Regular cardiac myocyte (primary cell): ENCODE measurements at places on chromosomes 16 and 17. TPM values are rescaled to one million over a fixed set of nuclear protein-coding genes. Genes with fewer than 3 reads are reported as not detected.

TMEM238L gene
- not detected in 2 replicates for total RNA-seq

HOXB2 gene
- total RNA-seq, result 3.1 and 6.5 TPM in 2 replicates

OR1E1 gene
- not detected in 2 replicates for total RNA-seq

FN3KRP gene
- 12.7 and 35.7 TPM in 2 replicates for total RNA-seq

NHERF1 gene
- 3.4 and 10.7 TPM in 2 replicates for total RNA-seq

SHISA6 gene
- total RNA-seq, result under 0.01 TPM in 1 of 2 replicates, not detected in the other

ITGB4 gene
- under 0.01 and 0.38 TPM in 2 replicates for total RNA-seq

MLKL gene
- total RNA-seq, result 11.6 and 25.9 TPM in 2 replicates

ZNF205 gene
- total RNA-seq, result 12.5 and 13.8 TPM in 2 replicates

B4GALNT2 gene
- total RNA-seq, result under 0.01 and 0.77 TPM in 2 replicates

ITGA2B gene
- 0.56 TPM in 1 of 2 replicates, not detected in the other for total RNA-seq

TAT gene
- not detected in 2 replicates for total RNA-seq

SLC12A3 gene
- total RNA-seq, result not detected in 2 replicates

CALB2 gene
- total RNA-seq, result 0.38 and 1.7 TPM in 2 replicates

OR4D1 gene
- not detected in 2 replicates for total RNA-seq

ASGR2 gene
- total RNA-seq, result not detected in 2 replicates

BCAS3 gene
- total RNA-seq, result 13.8 and 17.2 TPM in 2 replicates

IRX6 gene
- not detected in 2 replicates for total RNA-seq

FBXL16 gene
- total RNA-seq, result under 0.01 TPM in 2 replicates

P2RX5 gene
- 2.7 and 3.4 TPM in 2 replicates for total RNA-seq

AHSP gene
- not detected in 2 replicates for total RNA-seq

KRTAP4-9 gene
- total RNA-seq, result not detected in 2 replicates

ARL5C gene
- total RNA-seq, result 0.38 TPM in 1 of 2 replicates, not detected in the other

C17orf107 gene
- 2.5 and 5.9 TPM in 2 replicates for total RNA-seq

KRTAP4-6 gene
- not detected in 2 replicates for total RNA-seq

TELO2 gene
- total RNA-seq, result 9.0 and 18.8 TPM in 2 replicates

PIRT gene
- not detected in 2 replicates for total RNA-seq

IGSF6 gene
- under 0.01 TPM in 1 of 2 replicates, not detected in the other for total RNA-seq

CCDC92B gene
- total RNA-seq, result not detected in 2 replicates

SDR42E1 gene
- total RNA-seq, result under 0.01 and 0.19 TPM in 2 replicates

AARSD1 gene
- 21.4 and 42.8 TPM in 2 replicates for total RNA-seq

GPRC5B gene
- 8.6 and 11.6 TPM in 2 replicates for total RNA-seq

ANKRD40CL gene
- 0.28 TPM in 1 of 2 replicates, not detected in the other for total RNA-seq

PLXDC1 gene
- total RNA-seq, result 0.19 and 1.1 TPM in 2 replicates

EFCAB5 gene
- under 0.01 and 0.85 TPM in 2 replicates for total RNA-seq

GPR179 gene
- under 0.01 TPM in 1 of 2 replicates, not detected in the other for total RNA-seq

C17orf75 gene
- 15.9 and 19.2 TPM in 2 replicates for total RNA-seq

SPATA32 gene
- under 0.01 TPM in 1 of 2 replicates, not detected in the other for total RNA-seq

KRT32 gene
- total RNA-seq, result not detected in 2 replicates

SPHK1 gene
- 63.7 and 160 TPM in 2 replicates for total RNA-seq

CTF1 gene
- total RNA-seq, result 1.2 and 1.7 TPM in 2 replicates

RAPGEFL1 gene
- 0.77 and 0.85 TPM in 2 replicates for total RNA-seq

KRT12 gene
- not detected in 2 replicates for total RNA-seq

NDRG4 gene
- 7.0 and 7.3 TPM in 2 replicates for total RNA-seq

CCR7 gene
- under 0.01 and 0.28 TPM in 2 replicates for total RNA-seq

TCF25 gene
- 175 and 185 TPM in 2 replicates for total RNA-seq

ABCA3 gene
- total RNA-seq, result 2.1 and 2.8 TPM in 2 replicates

MPP2 gene
- 2.9 and 4.5 TPM in 2 replicates for total RNA-seq
